ENCODE measurements at places on chromosomes 6 and 20.

GRCh38 chr6:112205427-112206109 lies 48.8 kb downstream of the LAMA4 start:
- DNase-seq = no peak

GRCh38 chr6:106102967-106103727 lies 17.0 kb downstream of the PRDM1 start:
- DNase-seq = no peak

- DNase-seq = no peak
These were observed 23.6 kb upstream of the SLC4A11 start for GRCh38 chr20:3262566-3262965.

GRCh38 chr6:151004383-151005024 lies 139.0 kb downstream of the MTHFD1L start:
- no peak for DNase-seq

DNA sequence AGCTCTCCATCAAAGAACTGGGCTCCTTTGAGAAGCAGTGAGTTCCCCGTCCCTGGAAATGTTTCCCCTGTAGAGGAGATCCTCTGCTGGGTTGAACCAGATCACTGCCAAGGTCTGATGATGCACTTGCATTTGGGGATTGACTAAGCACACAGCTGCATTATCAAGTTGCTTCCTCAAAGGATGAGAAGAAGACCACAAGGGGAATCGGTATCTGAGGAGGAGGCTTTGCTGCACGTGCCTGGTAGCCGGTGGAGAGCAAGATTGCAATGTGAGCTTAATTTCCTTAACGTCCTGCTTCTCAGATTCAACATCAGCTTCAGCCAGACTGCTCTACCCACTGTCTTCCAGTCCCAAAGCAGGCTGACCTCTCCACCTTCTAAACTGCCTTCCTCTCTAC lies 128.8 kb upstream of the STMND1 start:
- no peak for DNase-seq

DNA sequence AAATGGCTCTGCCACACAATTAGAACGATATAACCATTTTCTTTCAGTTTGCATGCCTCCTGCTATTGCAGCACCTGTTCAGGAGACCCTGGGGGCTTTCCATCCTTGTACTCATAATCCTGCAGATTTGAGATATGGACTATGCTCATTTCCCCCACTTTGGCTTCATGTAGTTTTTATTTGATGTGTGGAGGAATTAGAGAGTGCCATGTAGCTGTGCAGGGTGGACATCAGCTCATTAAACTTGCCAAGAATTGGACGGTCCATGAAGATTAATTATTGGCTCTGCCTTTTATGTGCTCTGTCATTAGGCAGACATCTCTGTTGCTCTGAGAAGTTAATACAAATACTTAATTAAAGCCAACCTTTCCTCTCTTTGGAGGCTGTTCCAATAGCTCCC lies 66.2 kb upstream of the CD83 start:
- no peak for DNase-seq

- no peak for DNase-seq
These were observed 325.0 kb upstream of the AGPAT4 start for GRCh38 chr6:161598896-161599295.

- no peak for DNase-seq
These were observed 43.2 kb upstream of the SRF start for GRCh38 chr6:43127877-43128276.

DNA sequence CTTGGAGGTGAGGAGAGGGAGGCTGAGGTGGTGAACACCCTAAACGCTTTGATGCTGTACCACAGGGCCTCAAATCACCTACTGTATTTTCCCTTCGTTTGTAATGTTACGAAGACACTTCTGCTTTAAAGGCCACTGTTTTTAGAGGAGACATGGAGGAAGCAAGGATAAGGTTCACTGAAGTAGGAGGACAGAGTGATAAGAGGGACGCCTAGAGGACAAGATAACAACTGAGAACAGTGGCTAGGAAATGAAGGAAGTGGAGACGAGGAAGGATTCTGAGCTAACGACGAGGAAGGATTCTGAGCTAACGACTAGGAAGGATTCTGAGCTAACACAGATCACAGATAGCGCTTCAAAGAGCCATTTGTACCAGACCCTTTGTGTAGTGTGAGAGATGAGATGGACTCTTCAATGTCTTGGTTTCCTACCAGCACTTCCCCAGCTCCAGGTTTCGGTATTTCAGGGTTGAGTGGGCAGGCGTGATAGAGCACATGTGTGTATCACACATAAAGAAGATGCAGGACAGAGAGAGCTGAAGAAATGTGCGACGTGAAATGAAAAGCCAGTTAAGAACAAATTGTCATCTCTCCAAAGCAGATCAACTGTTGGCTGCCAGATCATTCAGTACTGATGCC lies 7.5 kb downstream of the SF3B5 start:
- no peak for DNase-seq

DNA sequence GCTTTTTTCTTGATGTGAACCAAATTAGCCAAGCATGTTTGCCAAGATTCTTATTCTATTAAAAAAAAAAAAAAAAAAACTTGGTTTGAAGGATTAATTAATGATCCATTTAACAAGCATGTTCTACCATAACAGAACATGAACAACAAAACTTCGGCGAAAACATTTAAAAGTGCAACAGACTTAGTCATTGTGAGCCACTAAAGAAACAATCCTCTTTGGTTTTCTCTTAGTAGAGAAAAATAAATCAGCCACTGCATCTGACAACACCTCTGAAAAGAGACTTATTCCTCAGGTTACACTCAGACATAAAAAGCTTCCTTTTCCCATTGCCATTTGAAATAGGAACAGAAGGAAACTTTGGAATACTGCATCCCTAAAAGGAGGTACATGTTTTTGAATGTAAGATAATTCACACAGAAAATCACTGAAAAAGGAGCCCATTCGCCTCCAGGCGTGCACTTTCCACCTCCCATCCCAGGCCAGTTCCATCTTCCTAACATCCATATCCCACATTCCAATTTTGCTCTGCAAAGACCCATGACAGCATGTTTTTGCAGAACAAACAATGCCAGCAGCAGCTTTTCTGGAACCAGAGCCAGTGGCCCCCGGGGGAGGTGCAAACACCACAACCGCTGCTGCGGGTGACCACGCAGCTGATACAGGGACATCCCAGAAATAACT lies 79.5 kb downstream of the ZMYND8 start:
- no peak for DNase-seq

- no peak for DNase-seq
These were observed 584.7 kb downstream of the RFPL4B start for GRCh38 chr6:112931832-112932231.

- DNase-seq = no peak
These were observed 52.6 kb downstream of the COL19A1 start for GRCh38 chr6:69918813-69919475.

GRCh38 chr20:18197382-18198070 lies 59.9 kb downstream of the KAT14 start:
- DNase-seq = no peak

DNA sequence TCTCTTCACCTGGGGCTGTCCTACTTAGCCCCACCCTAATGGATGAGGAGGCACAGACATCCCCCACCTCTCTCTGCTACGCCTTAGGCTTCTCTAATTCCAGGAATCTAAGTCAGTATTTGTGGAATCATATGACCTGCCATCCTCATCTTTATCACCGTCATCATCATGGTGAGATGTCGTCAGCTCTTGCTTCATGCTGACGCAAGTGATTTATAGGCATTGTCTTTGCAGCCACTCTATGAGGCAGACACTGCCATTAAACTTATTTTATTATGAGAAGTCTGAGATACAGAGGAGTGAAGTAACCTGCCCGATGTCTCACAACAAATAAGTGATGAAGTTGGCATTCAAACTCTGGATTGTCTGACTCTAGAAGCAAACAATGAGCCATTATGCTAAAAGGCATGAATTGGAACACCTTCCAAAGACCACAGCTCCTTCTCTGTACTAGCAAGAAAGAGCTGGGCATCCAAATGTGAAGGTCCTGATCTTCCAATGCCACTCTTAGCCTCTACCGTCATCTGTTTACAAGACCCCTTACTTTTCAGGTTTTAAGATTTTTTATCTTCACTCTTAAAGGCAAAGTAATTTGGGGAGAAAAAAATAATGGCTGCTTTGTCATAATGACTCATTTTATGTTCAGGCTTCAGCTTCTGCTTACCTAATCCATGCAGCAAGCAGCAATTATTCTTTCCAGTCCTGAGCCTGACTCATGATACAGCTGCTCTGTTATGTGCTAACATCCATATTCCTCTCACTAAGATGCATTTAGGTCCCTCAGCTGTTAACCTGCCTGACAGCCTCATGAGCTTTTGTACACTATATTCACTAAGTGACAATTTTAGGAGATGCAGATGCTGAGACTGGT lies 113.7 kb upstream of the BCLAF1 start:
- no peak for DNase-seq

- no peak for DNase-seq
These were observed 12.5 kb upstream of the BCKDHB start for GRCh38 chr6:80094017-80094416.

- peak; percentile 60 for DNase-seq
These were observed at the start of gene DDR1 for GRCh38 chr6:30883685-30884520. DDR1 (plus strand) TSS chr6:30884519; CDS start chr6:30888730, 4,211 bp downstream.

- peak; percentile 38 for DNase-seq
These were observed 256.5 kb upstream of the RREB1 start for GRCh38 chr6:6851059-6851948.

DNA sequence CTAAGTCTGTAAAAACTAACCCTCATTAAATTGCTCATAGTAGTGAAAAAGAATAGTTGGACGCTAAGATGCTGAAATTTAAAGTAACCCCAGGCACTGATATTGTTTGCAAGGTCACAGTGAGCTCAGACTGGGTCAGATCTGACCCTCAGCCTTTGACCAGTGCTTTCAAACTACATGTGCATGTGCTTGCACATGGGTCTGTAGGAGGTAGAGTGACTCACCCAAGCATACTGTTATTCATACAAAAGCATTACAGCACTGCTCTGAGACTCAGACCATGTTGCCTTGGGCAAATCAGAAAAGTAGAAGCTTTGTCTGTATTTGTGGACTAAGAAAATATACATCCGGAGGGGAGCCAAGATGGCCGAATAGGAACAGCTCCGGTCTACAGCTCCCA lies 326.4 kb upstream of the MARCKS start:
- DNase-seq = peak; percentile 35

- DNase-seq = no peak
These were observed 57.4 kb upstream of the PROKR2 start for GRCh38 chr20:5374171-5374570.

DNA sequence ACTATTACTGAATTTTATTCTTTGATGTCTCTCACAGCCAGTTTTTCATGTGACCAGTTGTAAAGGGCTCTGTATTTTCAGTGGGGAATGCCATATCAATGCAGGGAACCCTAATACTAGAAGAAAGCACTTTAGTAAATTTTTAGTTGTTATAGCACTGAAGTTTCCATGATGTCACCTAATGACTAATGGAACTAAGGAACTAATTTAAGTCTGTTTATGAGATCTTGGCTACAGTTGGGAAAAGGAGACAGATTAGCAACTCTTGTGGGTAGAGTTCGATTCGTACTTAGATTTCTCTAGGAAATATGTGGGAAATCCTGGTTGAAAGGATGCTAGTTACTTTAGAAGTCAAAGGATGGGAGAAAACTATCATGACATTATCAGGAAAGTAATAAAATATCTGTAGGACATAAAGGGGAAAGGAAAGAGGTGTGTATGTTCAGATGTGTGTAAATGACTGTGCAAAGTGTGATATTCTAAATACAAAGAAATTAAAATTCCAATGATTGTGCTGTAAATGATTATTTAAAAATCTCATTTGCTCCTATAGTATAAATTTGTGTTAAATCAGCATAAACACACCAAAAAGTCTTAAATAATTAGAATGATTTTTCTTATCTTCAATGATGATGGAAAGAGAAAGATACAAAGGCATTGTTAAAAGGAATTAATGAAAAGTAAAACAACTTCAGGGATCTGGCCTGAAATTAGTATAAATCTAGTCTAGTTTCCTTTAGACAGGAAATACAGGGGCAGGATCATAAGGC lies 103.4 kb downstream of the LRRC1 start:
- DNase-seq = no peak

GRCh38 chr20:17878912-17879602 lies 89.5 kb downstream of the SNX5 start:
- no peak for DNase-seq

- DNase-seq = no peak
These were observed 309.5 kb upstream of the CHD6 start for GRCh38 chr20:41927655-41928054.

DNA sequence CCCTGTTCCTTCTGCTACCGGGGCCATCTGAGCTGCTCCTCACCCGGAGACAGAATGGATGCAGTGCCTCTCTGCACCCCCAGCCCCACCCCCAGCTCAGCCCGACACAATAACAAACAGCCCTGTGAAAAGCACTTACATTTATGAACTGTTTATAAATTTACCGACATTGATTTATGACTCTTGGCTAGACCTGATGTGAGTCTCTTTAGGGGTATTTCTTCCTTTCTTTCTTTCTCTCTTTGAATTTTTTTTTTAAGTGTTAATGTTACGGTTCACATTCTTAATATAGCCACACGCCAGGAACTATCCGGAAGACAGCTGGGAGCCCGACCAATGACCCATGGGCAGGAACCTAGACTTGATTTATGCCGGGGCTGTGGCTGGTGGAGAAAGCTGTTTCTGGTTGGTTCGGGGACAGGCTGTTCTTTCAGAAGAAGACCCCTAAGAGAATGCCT lies 266.3 kb downstream of the CDC5L start:
- no peak for DNase-seq

Measured in HuH-7.5 (cell line).